ENCODE measurements at places on chromosomes 4 and X. TPM values are rescaled to one million over a fixed set of nuclear protein-coding genes. Genes with fewer than 3 reads are reported as not detected.
A peak's percentile ranks its signal among the peaks of the same experiment; 100 is the strongest.

DNA sequence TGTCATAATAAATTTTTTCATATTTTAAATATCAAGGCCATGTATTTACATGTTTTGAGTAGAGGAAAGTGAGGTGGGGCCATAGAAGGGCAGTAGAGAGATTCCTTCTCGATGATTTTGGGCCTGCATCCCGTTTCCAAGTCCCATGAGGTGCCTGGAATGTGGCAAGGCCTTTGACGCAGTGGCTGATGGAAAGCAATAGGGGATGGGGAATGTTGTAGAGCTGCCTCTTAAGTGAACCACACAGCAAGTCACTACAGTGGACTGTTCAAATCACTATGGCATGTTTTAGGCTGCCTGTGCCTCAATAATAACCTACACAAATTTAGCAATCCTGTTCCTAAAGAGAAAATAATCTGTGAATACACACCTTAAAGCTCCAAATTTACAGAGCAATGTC, 48.3 kb downstream of the ANXA5 start:
- DNase-seq = no peak
- peaks cover 38% of the 10 kb centered on the region for H3K27me3 ChIP-seq
- H3K4me3 ChIP-seq = no peak overlapping the region
- H3K27ac ChIP-seq = no peak overlapping the region

- H3K27me3 ChIP-seq = peaks cover 21% of the 10 kb centered on the region
- H3K27ac ChIP-seq = no peak overlapping the region
- peak; percentile 25 for DNase-seq
- no peaks in the 10 kb centered on the region for H3K36me3 ChIP-seq
Measured at GRCh38 chrX:52574416-52575275, 57.8 kb upstream of the XAGE1B start.

DNA sequence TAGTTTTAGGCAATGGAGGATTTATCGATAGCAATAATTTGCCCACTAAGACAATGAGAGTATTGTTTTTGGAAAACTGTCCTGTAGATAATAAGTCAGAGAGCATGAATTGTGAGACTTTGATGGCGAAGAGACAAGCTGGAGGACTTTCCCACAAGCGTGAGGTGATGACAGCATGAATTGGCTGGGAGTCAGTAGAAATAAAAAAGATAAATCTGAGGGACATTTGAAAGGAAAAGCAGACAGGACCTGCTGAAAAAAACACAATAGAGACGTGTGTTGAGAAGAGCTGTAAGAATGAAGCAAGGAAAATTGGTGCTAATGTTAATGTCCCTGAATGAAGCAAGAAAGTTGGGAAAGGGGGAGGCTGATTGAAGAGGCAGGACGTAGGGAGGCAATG, 233.5 kb downstream of the DCTD start:
- DNase-seq = no peak
- H3K27ac ChIP-seq = no peak overlapping the region
- no peaks in the 10 kb centered on the region for H3K4me1 ChIP-seq
- peaks cover 7% of the 10 kb centered on the region for H3K27me3 ChIP-seq
- no peak overlapping the region for H3K4me3 ChIP-seq
- no peaks in the 10 kb centered on the region for H3K36me3 ChIP-seq

DNA sequence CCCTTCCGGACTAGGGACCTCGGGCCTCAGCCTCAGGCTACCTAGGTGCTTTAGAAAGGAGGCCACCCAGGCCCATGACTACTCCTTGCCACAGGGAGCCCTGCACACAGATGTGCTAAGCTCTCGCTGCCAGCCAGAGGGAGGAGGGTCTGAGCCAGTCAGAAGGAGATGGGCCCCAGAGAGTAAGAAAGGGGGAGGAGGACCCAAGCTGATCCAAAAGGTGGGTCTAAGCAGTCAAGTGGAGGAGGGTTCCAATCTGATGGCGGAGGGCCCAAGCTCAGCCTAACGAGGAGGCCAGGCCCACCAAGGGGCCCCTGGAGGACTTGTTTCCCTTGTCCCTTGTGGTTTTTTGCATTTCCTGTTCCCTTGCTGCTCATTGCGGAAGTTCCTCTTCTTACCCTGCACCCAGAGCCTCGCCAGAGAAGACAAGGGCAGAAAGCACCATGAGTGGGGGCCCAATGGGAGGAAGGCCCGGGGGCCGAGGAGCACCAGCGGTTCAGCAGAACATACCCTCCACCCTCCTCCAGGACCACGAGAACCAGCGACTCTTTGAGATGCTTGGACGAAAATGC, at the start of gene WAS:
Gene WAS (plus strand): TSS at position 389 of the 572 bp plus-strand sequence. CDS start 55 bp downstream, at position 444.
- peak within 1 kb of the TSS; percentile 87 for H3K27ac ChIP-seq
- H3K36me3 ChIP-seq = peaks cover 22% of the 10 kb centered on the region
- peak within 1 kb of the TSS; percentile 93 for H3K4me3 ChIP-seq
- peaks cover 48% of the 10 kb centered on the region for H3K4me1 ChIP-seq
- H3K27me3 ChIP-seq = no peaks in the 10 kb centered on the region
- DNase-seq = peak; percentile 54

DNA sequence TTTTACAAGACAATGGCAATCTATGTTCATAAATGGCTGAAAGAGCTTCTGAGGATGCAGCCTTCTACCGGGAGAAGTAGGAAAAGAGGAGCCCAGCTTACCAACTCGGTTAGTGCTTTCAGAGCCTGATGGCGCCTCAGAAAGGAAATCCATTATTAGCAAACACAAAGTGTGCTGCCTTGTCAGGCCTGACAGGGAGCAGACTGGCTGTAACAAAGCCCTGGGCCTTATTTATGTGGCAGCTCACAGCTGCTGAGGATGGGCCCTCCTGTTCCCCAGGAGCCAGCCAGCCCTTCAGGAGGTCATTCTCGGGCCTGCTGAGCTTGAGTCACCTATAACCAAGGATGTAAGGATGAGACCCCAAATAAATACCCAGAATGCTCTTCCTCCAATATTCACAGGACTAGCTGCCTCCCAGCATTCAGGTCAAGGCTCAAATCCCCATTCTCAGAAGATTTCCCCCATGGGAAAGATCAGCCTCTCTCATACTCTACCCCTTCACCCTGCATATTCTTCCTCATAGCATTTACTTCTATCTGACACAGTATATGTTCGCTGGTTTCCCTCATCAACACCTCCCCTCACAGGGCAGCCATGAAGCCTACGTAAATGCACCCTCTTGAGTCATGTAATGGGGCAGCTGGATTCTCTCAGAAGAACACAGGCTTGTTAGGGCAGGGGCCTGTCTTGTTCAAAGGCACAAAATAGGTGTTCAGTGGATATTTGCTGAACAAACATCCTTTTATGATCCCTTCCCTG, 227.0 kb upstream of the RASGEF1B start:
- no peaks in the 10 kb centered on the region for H3K27me3 ChIP-seq
- DNase-seq = no peak
- no peak overlapping the region for H3K4me3 ChIP-seq
- no peak overlapping the region for H3K27ac ChIP-seq
- H3K36me3 ChIP-seq = no peaks in the 10 kb centered on the region

DNA sequence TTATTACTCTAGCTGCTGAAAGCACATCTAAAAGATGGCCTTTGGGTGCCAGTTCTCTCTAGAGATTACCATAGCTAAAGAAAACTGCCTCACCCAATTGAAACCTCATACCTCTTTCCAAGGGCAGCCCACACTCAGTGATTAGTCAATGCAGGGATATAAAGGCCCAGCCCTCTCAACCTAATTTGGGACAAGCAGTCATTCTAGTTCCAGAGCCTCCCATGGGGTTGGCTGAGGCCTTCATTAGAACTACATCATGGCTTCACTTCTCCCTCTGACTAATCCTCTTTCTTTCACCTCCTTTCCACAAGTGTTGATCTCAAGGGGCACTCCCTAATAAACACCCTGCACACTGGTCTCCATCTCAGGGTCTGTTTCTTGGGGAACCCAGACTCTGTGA, 38.5 kb upstream of the C1GALT1C1 start:
- no peaks in the 10 kb centered on the region for H3K36me3 ChIP-seq
- no peak for DNase-seq
- H3K27me3 ChIP-seq = no peaks in the 10 kb centered on the region
- no peak overlapping the region for H3K4me3 ChIP-seq
- no peak overlapping the region for H3K27ac ChIP-seq

GRCh38 chr4:80237992-80238391, 28.5 kb upstream of the FGF5 start:
- no peaks in the 10 kb centered on the region for H3K27me3 ChIP-seq
- no peak overlapping the region for H3K27ac ChIP-seq
- H3K36me3 ChIP-seq = no peaks in the 10 kb centered on the region
- H3K4me3 ChIP-seq = no peak overlapping the region
- DNase-seq = no peak
- H3K4me1 ChIP-seq = no peaks in the 10 kb centered on the region

DNA sequence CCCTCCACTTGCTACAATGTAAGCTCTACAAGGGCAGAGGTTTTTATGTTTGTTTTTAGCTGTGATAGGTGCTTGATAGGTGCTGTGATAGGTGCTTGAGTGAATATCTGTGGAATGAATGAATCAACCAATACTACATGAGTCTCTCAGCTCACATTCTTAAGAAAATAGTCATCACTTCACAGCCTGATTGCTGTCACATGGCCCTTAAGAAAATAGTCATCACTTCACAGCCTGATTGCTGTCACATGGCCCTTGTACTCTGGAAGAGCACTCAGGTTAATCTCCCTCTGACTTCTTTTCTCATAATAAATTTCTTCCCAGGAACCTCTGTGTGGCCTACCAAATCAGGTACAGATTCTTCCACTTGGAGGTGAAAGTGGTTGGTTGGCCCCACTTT, 335.2 kb downstream of the TENM3 start:
- no peak overlapping the region for H3K27ac ChIP-seq
- no peaks in the 10 kb centered on the region for H3K4me1 ChIP-seq
- H3K4me3 ChIP-seq = no peak overlapping the region

DNA sequence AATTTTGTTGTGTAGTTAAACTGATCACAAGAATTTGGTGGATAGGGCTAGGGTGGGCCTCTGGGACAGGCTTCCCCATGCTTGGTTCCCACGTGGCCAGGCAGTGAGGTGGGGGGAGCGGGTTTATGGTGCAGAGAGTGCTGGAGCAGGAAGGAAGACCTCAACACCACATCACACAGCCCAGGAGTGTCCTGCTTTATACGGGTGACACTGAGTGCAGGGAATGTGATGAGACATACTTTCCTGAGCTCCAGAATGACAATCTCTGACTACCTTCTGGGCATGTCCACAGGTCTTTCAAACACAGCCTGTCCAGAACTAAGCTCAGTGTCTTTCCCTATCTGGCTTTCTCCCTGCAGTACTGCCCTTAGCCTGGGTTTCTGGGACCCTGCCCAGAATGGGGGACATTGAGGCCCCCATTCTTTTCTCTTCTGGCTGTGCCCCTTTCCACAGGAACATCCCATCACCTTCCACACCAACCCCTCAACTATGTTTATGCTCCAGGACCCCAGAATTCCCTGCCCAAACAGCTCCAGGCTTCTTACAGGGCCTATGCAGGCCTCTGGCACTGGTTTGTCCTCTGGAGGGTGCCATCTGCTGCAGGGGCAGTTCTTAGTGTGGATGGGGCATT, 36.5 kb upstream of the RASL11B start:
- DNase-seq = no peak
- no peaks in the 10 kb centered on the region for H3K36me3 ChIP-seq
- no peaks in the 10 kb centered on the region for H3K4me1 ChIP-seq
- no peak overlapping the region for H3K27ac ChIP-seq
- H3K27me3 ChIP-seq = no peaks in the 10 kb centered on the region
- H3K4me3 ChIP-seq = no peak overlapping the region

GRCh38 chr4:24056289-24056688, 166.4 kb upstream of the PPARGC1A start:
- no peaks in the 10 kb centered on the region for H3K27me3 ChIP-seq
- no peak for DNase-seq
- no peak overlapping the region for H3K27ac ChIP-seq
- H3K4me3 ChIP-seq = no peak overlapping the region

IL1RAPL1 gene
- not detected for polyA plus RNA-seq

PAGE5 gene
- not detected for polyA plus RNA-seq

USP51 gene
- 0.65 TPM for polyA plus RNA-seq

Measured in naive B cell (primary cell).